ENCODE measurements at places on chromosomes 3 and 15. TPM values are rescaled to one million over a fixed set of nuclear protein-coding genes. Genes with fewer than 3 reads are reported as not detected.

DUOXA2 gene
- not detected for total RNA-seq

RPL39L gene
- total RNA-seq, result 21.1 TPM

GRCh38 chr15:78192826-78193594 is 41.4 kb downstream of the ACSBG1 start:
- no peak for DNase-seq

GOLGA8R gene
- total RNA-seq, result 9.5 TPM

DNA sequence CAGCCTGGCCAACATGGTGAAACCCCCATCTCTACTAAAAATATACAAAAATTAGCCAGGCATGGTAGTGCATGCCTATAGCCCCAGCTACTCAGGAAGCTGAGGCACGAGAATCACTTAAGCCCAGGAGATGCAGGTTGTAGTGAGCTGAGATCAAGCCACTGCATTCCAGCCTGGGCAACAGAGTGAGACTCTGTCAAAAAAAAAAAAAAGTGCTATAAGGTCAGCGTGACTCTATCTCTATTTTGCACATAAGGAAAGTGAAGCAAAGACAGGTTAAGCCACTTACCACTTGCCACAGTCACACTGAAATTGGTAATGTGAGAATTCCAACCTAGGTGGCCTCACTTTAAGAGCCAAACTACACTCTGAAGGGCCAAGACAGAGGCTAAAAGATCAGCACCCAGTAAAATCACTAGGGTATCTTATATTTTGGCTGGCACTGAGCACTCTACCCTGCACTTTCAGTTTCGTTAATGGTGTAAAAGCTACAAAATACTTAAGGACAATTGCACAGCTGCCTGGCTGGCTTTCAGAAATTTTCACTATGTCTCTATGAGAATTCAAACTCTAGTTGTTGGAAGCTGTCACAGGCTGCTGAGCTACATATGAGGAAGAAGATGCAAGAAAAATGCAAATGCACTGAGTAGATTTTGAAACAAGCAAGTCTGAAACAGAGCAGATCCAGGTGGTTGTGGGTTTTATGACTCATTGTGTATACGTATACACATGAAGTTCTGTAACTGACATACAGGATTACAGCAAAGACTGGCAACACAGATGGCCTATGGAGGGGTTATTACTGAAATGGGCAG is 32.7 kb downstream of the TRANK1 start:
- DNase-seq, result peak; percentile 65

GRCh38 chr3:27221264-27221932 is 147.8 kb downstream of the NEK10 start:
- DNase-seq, result no peak

- DNase-seq, result no peak
These were observed 1074.8 kb upstream of the ALCAM start for GRCh38 chr3:104291878-104292277.

SLC51A gene
- not detected for total RNA-seq

Data from activated CD8-positive, alpha-beta T cell treated with anti-CD3 and anti-CD28 coated beads, Interleukin-2, amount 10 ng/mL, durations not matched to agents 7 days and 5 days (primary cell).